ENCODE measurements at places on chromosomes 3 and 15.

DNA sequence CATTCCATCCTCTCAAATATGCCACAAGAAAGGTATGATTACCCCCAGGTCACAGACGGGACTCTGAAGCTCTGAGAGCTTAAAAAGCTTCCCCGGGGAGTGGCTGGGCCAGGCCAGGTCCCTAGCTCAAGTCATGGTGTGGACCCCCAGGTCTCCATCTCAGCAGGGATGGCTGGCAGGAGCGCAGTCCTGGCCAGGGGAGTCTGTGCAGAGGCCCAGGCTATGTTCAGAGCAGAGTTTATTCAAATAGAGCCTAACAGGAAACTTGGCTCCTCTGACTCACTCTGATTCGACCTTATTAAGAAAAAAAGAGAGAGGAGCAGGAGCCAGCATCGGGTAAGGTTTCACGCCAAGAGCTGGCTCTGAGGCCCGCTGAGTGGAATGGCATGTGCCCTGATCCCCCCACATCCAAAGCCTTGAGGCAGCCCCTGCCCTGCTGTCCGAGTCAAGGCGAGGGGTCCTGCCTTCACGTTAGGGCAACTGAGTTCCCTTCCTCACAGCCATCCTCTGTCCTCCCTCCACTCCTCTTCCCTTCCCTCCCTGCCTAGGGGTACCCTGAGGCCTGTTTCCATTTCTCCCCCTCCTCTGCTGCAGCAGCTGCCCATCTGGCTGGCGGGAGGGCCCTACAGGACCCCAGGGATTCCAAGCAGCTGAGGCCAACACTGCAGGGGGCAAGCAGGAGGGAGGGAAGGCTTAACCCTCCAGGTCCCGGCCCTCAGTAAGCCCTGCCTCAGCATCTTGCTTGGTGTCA lies 1.9 kb upstream of the LOXL1 start:
- peak; percentile 89 for DNase-seq

DNA sequence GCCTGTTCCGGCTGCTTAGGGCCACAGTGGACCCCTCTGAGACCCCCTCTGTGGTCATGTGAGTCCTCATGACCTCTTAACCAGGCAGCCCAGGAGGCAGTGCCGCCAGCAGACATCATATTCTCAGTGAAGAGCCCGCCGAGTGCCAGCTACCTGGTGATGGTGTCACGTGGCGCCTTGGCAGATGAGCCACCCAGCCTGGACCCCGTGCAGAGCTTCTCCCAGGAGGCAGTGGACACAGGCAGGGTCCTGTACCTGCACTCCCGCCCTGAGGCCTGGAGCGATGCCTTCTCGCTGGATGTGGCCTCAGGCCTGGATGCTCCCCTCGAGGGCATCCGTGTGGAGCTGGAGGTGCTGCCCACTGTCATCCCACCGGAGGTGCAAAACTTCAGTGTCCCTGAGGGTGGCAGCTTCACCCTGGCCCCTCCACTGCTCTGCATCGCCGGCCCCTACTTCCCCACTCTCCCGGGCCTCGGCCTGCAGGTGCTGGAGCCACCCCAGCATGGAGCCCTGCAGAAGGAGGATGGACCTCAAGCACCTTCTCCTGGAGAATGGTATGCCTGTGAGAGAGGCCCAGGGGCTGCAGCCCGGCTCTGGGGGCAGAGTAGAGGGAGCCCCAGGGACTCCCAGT lies 176.1 kb downstream of the TBC1D2B start:
- no peak for DNase-seq

- no peak for DNase-seq
Measured at GRCh38 chr15:51496246-51496645, 126.3 kb downstream of the DMXL2 start.

DNA sequence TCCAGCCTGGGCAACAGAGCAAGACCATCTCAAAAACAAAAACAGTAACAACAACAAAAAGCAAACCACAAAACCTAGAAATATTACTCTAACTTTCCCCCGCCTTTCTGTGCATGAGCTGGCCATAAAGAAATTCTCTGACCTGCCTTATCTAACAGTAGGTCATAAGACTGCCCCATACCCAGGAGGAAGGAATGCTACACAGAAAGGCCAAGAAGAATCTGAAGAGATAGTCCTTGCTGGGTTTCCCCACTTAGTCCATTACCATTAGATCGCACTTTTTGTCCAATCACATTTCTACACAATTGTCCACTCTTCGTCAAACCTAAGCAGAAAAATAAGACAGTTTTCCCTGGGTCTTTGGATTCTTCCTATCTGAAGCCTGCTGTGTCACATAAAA lies 23.5 kb downstream of the CIAO2A start:
- DNase-seq: no peak

DNA sequence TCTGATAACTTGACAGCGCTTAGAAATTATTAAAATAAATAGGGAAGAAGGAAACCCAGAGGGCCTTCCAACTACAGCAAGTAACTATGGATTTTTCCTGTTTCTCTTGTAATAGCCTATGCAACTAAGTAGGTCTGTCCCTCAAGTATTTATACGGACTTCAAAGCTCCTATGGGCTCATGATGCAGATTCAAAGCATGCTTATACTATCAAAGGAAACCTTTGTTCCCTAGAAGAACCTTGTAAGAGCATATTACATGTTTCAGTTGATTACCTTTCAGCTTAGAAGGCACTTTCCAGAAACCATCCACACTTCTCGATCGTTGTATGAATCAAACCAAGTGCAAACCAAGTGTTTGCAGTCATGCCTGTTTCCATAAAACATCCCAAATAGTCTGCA lies 158.8 kb downstream of the ALCAM start:
- no peak for DNase-seq

GRCh38 chr15:58469432-58470353 lies 37.9 kb downstream of the LIPC start:
- DNase-seq: peak; percentile 98

DNA sequence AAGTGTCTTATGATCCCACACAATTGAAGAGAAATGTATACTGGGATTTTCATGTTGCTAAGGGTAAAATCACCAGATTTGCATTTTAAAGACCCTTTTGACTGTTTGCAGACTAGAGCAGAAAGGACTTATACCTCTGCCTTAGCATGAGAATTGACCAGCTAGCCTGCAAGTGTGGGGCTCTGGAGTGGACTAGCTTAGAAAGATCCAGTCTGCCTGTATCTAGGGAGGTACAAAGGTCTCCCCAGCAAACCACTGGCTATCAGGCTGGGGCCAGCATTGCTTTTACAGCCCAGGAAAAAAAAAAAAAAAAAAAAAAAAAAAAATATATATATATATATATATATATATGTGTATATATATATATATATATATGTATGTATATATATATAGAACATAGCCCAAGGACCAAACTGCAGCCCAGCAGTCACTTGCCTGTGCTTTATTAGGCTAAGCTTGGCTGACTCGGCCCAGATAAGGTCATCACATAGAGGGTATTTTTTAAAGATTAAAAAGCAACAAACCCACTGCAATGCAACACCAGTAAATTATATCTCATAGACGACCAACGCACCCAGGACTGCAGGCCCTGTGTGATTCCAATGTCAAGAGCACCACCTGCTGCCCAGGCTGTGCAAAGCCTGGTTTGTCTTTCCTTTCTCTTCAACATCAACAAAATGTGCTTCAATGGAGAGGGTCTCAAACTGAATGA lies 63.7 kb downstream of the DCLK3 start:
- peak; percentile 82 for DNase-seq

DNA sequence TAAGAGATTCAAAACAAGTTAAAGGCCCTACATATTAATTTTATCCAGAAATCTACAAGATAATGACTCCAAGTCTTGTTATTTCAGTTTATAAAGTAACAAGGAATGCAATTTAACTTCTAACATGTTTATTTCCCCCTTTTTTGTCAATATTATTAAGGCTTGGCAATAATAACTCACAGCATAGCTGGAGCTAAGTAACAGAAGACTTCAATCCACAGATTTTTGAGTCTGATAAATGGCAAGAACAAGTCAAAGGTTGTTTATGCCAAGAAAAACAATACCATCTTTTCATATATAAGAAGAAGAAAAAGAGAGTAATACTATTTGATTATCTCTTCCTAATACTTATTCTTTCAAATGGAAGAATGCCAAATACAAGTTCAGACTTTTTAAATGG lies 631.0 kb upstream of the CCDC54 start:
- DNase-seq: no peak

GRCh38 chr3:139355891-139356290 lies 12.1 kb downstream of the MRPS22 start:
- DNase-seq: no peak

- DNase-seq: no peak
Measured at GRCh38 chr3:72548981-72549380, 299.3 kb downstream of the SHQ1 start.

Data from fibroblast of skin of abdomen (primary cell).